ENCODE measurements at places on chromosomes 4 and X.

GRCh38 chrX:83759872-83760271, 101.1 kb upstream of the CYLC1 start:
- DNase-seq, result no peak

GRCh38 chrX:136159611-136160025, 12.3 kb downstream of the FHL1 start:
- no peak for DNase-seq

DNA sequence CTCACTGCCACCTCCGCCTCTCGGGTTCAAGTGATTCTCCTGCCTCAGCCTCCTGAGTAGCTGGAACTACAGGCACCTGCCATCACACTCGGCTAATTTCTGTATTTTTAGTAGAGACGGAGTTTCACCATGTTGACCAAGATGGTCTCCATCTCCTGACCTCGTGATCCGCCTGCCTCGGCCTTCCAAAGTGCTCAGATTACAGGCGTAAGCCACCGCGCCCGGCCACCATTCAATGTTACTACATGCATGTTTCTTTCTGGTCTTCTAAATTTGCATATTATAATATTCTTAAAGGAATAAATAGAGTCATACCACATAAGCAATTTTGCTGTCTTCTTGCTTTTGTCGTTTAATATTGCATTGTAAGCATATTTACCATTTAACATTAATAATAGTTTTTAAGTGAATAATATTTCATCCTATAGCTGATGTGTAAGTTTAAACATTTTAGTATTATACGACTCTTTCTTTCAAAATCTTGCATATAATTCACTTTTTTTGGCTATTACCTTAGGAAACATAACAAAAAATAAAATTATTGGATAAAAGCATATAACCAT, 1270.4 kb downstream of the ADGRL3 start:
- DNase-seq, result no peak

- no peak for DNase-seq
Measured at GRCh38 chr4:93384241-93384640, 444.3 kb upstream of the ATOH1 start.

GRCh38 chr4:113756005-113756410, 5.5 kb downstream of the CAMK2D start:
- no peak for DNase-seq

All from activated naive CD4-positive, alpha-beta T cell treated with anti-CD3 and anti-CD28 coated beads, Interleukin-2, amount 50 U/mL, for 16 hours (primary cell).